ENCODE measurements at places on chromosomes 2 and 18. TPM values are rescaled to one million over a fixed set of nuclear protein-coding genes. Genes with fewer than 3 reads are reported as not detected.
A peak's percentile ranks its signal among the peaks of the same experiment; 100 is the strongest.

DNA sequence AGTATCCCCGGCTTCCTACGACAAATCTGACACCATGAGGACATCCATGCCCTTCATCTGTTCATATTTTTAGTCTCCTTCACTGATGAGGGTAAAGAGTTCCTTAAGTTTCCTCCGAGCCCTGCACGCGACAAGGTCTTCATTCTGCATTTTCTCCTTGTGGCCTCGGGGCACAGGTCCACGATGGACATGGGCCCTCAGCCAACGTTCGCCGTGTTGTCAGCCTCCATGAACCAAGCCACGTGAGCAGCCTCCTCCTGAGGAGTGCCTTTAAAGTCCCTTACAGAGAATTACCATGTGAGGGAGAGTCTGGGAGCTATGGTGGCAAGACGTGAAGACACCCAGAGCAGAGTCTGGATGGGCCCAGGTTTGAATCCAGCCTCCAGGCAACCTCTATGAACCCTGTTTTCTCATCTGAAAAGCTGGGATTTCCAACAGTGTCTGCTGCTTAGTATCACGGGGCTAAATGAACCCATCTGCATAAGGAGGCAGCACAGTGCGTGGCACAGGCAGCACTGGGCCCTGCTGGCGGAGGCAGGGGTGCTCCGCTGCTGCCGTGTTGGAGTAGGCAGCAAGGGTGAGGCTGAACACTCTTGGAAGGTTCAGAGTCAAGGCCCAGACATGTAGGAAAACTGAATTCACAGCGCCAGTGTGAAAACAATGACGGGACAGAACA is 54.1 kb downstream of the EIPR1 start:
- DNase-seq, result no peak

GRCh38 chr2:13694673-13695072 is 937.8 kb upstream of the LRATD1 start:
- no peak for DNase-seq

- DNase-seq, result no peak
Observed at GRCh38 chr2:179862898-179863458, 1.6 kb upstream of the ZNF385B start.

- DNase-seq, result no peak
Observed at GRCh38 chr18:22370414-22370813, 47.3 kb downstream of the CTAGE1 start.

DNA sequence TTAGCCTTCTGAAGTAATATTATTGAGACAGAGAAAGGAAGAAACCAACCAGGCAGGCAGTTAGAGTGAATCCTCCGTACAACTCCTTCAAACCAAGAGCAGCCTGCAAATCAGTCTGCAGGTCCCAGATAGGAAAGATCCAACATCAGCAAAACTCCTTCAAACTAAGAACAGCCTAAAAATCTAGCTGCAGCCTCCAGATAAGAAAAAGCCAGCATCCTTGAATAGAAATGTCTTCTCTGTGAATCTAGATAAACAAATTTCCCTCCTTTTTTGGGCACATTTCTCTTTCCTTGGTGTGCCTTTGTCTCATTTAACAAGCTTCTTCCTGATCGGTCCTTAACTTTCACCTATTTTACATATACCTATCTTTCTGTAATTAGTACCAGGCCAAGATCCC is 1004.6 kb upstream of the TMEFF2 start:
- DNase-seq, result no peak

Gene TGFA
- not detected for total RNA-seq

Gene GPN1
- 34.5 TPM for total RNA-seq

GRCh38 chr18:8601277-8602032 is 7.8 kb upstream of the RAB12 start:
- no peak for DNase-seq

- no peak for DNase-seq
Observed at GRCh38 chr2:227183657-227184367, 19.4 kb downstream of the COL4A3 start.

DNA sequence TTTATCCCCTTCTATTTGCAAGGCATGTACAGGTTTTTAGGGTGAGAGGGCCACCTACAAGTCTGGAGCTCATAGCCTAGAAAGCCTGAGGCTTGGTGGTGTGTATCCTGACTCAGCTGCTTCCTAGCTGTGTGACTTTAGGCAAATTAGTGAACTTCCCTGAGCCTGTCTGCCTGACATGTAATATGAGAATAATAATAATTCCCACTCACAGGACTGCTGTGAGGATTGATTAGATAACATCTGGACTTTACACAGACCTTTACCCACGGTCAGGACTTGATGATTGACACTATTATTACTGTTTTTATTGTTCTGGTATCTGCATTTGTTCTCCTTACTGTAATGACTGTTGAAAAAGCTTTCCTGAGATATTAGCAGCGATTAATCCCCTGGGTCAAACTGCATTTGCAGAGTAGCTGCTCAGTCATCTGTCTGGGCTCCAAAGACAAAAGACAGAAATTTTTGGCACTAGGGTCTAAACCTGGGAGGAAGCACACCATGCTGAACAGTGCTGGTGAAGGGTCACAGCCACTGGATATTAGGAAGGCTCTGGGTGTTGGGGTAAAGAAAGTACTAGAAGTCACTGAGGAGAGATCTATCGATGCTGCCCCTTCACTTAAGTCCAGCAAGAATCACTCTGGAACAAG is 276.5 kb upstream of the FN1 start:
- peak; percentile 79 for DNase-seq

Gene GPR35
- total RNA-seq, result 0.32 TPM

GRCh38 chr2:232928551-232929302 is 58.7 kb downstream of the SNORC start:
- DNase-seq, result no peak

DNA sequence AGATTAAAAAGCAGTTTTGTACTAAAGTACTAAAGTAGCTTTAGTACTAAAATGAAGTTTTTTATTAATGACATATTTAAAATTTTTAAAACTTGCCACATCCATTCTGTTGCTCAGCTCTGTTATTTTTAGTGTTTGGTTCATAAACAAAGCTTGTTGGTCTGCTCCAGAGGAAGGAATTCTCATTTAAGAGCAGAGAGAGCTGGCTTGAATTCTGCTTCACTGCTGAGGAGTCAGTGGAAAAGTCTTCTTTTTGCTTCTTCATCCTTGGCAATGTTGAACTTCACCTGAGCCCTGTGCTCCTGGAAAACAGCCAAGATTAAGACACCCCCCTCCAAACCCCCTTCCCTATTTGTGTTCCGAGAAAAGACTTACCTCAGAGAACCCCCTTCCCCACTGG is 40.6 kb downstream of the TMEM87B start:
- peak; percentile 38 for DNase-seq

- DNase-seq, result peak; percentile 38
Observed at GRCh38 chr2:236527159-236527630, 42.4 kb upstream of the ACKR3 start.

GRCh38 chr2:120233292-120233691 is 10.1 kb upstream of the TMEM185B start:
- no peak for DNase-seq

- DNase-seq, result no peak
Observed at GRCh38 chr18:22132763-22133162, 36.6 kb upstream of the GATA6 start.

DNA sequence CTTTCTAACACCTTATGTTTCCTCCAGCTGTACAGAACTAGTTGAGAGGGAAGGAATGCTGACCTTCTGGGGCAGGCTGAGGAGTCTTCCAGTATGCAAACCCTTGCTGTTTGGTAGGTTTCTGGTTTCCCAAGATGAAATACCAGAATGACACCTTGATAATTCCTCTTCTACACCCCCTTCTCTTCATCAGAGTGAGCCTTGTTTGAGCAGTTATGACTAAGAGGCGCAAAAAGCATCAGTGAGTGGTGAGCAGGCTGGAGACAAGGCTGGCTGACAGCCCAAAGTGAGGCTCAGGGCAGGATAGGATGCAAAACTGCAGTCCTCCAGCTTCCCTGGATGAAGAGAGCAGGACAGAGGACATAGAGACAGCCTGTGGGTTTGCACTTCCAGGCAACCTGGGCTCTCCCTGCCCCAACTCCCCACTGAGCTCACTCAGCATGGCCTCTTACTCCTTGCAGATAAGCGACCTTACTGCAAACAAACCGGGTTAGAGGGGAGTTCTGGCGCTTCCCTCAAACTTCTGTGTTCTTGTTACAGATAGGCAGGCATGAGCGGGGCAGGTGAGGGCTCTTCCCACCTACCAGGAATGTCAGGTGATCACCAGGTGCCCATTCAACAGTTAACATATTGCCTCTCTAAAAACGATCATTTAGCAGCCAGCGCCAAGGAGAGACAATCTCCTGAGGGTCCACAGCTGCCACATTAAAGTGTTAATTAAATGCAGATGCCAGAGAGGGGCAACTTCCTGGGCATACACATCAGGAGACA is 5.4 kb downstream of the MPPE1 start:
- no peak for DNase-seq

DNA sequence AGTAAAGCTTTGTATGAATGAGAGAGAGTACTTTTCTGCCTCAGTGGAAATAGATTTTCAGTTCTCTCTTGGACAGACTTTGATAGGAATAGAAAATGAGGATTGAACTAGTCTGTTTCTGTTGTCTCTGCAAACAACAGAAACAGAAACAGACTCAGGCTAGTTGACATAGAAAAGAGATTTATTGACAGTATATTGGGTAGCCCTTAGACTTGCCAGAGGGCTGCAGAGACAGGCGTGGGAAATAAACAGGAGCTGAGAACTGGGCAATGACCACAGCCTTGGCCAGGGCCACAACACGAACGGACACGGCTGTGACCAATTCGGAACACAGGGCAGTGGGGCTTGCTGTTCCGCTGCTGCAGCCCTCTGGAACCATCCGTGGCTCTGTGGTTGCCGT is 30.5 kb upstream of the YWHAQ start:
- no peak for DNase-seq

- DNase-seq, result no peak
Observed at GRCh38 chr2:167818521-167818920, 428.9 kb downstream of the STK39 start.

Gene ASTL
- not detected for total RNA-seq

- DNase-seq, result no peak
Observed at GRCh38 chr2:31263636-31264190, 29.8 kb downstream of the EHD3 start.

GRCh38 chr2:105324732-105325131 is 4.8 kb downstream of the TGFBRAP1 start:
- DNase-seq, result peak; percentile 90

DNA sequence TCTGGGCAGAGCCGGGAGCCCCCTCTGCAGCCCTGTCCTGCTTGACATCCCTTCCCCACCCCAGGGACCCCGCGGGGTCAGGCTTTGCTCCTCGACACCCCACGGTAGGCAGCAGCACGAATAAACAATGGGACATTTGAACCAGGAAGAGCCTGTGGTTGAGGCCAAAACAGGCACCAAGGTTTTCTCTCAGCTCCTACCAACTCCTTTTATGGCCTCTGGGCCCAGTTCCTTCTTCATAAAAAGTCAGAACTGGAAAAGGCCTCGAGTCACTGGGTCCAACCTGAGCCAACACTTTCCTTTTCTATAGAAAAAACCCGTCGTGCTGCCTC is 20.6 kb downstream of the TEX44 start:
- DNase-seq, result peak; percentile 32

Gene GRB14
- not detected for total RNA-seq

DNA sequence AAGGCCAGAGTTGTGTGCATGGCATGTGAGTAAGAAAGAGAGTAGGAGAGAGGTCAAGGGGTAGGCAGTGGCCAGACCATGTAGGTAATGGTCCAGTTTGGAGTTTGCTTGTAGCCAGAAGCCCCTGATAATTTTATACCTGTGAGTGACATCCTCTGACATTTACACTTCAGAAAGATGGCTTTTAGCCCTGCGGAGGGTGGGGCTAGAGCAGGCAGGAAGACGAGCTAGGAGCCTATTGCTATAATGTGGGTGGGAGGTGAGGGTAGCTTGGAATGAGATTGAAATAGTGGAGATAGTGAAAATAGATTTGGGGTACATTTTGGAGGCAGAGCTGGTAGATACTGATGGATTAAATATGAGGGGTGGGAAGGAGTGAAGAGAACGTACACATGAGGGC is 48.8 kb upstream of the MGAT5 start:
- DNase-seq, result no peak

DNA sequence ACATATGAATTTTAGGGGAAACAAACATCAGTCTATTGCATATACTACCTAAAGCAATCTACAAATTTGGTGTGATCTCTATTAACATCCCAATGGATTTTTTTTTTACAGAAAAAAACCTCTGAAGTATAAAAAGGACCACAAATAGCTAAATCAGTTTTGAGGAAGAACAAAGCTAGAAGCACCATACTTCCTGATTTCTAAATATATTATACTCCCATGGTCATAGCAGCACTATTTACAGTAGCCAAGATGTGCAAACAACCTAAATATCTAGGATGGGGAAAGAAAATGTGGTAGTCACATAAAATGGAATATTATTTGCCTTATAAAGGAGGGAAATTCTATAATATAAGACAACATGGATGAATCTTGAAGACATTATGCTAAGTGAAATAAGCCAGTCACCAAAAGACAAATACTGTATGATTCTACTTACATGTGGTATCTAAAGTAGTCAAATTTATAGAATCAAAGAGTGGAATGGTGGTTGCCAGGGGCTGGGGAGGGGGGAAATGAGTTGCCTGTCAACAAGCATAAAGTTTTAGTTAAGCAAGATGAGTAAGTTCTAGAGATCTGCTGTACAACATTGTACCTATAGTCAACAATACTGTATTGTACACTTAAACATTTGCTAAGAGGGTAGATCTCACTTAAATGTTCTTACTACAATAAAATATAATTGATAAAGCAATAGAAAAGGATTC is 17.6 kb upstream of the CASP8 start:
- no peak for DNase-seq

Gene TLX2
- total RNA-seq, result not detected

DNA sequence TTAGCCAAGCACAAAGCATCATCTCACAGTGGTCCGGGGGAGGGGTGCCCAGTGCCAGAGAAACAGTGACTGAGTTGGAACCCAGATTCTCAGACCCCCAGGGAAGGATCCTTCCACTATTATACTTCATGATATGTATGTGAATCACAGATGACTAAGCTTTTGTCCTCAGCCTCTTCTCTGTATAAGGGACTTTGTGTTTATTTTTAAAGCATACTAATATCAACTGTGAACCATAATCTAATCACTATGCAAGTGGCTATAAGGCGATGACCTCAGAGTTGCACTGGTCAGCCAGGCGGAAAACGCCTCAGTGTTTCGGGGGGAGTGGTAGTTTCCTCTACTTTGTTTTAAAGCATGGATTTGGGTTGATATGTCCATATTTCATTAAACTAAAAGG is 160.4 kb upstream of the TMEM200C start:
- peak; percentile 17 for DNase-seq

Gene KLHL41
- 0.43 TPM for total RNA-seq

Gene UGGT1
- total RNA-seq, result 75.1 TPM

DNA sequence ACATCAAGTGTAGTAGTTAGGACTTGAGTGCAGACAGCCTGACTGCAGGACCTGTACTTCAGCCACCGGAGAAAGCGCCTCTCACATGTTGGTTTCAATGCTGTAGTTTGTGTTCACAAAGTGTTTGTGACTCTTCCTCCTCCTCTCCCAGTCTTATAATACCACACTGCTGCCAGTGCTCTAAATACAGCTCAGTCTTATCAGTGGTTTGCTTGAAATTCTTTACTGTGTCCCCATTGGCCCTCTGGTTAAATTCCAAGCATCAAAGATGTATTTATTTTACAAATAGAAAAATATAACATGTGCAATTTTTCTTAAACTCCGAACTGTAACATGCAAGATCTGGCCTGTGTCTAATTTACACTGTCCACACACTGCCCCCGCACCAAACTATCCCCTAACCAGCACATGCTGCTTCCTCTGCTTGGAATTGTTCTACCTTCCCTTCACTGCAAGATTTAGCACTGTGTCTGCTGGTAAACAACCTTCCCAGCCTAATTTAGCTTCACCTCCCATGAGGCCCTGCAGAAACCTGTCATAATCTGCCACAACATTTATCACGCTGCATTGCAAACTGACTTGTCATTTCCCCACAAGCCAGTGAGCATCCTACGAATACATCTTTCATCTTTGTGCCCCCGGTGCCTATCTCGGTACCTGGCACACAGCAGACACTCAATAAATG is 77.1 kb downstream of the SUMO1 start:
- peak; percentile 40 for DNase-seq

Gene INHBB
- total RNA-seq, result under 0.01 TPM
